OCI-M1 (cell line): ENCODE measurements at places on chromosomes 3 and 15.

DNA sequence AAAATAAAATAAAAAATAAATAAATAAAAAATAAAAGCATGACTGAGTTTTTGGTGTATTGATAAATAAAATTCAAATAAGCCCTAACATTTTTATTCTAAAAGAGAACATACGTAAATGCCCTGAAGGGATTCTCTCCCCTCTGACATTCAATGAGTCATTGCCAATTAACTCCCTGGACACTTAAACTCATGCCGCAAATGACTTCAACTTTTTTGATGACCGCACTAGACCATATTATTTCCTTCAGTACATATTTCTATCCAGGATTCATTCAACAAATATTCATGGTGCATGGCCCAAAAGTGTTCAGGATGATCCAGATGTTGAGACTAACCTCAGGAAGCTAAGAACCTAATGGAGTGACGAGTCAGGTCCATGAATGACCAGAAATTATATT is 195.9 kb upstream of the LRRN1 start:
- DNase-seq = no peak

- no peak for DNase-seq
Measured at GRCh38 chr3:125646581-125646980, 51.3 kb upstream of the OSBPL11 start.

DNA sequence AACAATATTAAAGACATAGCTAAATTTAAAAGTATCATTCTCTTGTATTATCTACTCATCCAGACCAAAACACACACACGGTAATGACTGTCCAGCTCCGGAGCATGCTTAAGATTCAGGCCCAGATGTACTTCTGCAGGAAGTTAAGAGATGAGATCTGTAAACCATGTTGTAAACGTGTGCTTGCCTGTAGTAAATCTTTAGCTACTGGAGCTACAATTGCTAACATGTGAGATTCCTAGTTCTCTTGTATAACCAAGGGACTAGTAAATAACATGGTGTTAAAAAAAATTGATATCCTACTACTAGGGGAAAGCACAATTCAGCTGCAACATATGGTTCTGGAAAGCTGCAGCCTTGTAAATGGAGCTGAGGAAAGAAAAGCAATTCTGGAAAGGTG is 651.7 kb upstream of the CCDC54 start:
- DNase-seq = no peak

- peak; percentile 24 for DNase-seq
Measured at GRCh38 chr3:124997303-124998246, 58.2 kb downstream of the HEG1 start.

- DNase-seq = no peak
Measured at GRCh38 chr15:73573572-73573971, 59.6 kb downstream of the NPTN start.

DNA sequence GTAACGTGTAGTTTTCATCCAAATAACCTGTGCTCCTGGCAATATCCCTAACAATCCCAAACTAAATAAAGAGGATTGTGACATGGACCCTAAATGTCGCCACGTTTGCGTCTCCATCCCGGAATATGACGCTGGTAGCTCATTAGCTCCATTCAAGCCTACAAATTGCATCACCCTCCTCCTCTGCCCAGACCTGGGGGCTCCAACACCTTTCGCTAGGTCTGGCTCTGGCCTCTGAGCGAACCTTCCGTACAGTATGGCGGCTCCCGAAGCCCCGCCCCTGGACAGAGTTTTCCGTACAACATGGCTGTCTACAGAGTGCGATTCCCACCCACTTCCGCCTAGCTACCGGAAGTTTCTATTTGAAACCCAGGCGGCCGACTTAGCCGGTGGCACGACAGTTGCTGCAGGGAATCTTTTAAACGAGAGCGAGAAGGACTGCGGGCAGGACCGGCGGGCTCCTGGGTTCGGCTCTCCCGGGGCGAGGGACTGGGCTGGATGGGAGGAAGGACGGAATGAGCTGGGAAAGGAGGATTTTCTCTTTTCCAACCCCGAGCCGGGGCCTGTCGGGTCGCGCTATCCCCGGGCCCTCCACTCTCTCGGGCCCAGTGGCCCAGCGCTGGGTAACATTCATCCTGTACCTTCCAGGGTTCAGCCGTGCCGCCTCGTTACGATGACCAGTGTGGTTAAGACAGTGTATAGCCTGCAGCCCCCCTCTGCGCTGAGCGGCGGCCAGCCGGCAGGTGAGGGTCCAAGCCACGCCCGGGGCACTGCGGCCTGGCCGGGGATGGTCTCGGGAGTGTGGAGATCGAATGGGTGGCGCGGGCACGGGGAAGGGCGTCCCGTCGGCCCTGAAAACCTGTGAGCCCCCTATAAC is at the start of gene KNSTRN:
KNSTRN (plus strand) TSS at position 142 of the 877 bp plus-strand sequence; CDS start at position 257, 115 bp downstream.
- DNase-seq = peak; percentile 96

DNA sequence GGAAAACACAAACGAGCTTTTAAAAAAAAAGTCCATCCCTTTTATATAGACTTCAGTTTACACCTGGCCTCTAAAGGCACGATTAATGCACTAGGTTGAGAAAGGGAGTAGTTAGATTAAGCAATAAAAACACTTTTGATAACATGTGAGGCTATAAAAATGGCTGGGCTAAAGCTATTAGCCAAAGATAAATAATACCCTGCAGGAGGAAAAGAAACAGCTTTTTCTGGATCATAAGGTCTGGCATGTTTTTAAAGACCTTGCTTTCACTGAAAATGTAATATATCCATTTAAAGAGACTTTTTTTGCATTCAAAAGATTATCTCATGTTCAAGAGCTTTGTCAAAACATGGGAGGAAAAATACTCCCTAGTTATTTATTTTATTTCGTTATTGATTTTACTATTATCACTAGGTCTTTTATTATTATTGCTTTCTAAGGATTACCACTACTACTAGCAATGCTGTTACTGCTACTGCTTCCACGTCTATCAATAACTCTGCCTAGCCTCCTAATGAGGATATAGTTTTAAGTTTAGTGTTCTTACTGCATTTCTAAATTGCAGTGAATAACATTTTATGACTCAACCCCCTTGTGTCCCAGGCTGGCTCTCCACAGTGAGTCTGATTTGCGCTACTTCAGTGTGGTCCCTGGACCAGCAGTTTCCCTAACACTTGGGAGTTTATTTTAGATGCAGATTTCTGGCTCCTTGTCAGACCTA is 93.4 kb downstream of the THRB start:
- no peak for DNase-seq

DNA sequence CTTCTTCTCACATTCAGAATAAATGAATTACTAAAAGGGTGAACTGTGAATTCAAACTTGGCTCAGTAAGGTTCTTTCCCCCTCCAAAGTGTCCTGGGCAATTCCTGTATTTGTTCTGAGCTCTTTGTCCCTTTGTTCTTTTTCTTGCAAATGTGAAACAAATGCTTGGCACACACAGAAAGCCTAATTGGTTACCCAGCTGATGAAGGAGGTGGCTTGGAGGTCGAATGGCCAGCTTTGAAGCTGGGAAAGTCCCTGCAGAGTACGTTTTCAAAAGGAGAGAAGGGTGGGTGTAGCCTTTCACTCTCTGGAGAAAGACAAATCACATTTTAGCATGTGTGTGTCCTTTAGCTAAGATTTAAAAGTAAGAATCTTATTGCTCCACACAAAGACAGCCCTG is 154.4 kb downstream of the PEX5L start:
- no peak for DNase-seq

GRCh38 chr15:82186719-82187406 is 75.7 kb downstream of the EFL1 start:
- DNase-seq = no peak

DNA sequence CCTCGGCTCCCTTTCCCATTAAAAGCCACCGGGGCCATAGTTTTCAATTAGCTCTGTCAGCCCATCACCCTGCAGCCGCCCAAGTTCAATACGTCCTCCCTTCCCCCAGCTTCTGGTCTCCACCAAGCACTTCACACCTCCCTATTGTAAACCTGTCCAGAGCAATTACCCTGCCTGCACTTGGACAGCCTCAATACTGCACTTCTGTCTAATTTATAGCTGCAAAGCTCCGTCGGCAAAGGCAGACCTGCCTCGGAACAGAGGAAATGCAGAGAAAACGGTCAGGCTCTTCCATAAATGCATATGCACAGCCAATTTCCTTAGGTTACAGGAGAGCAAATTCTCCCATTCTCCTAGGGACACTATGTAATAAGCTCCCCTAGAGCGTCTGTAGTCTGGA is 21.9 kb downstream of the LRIG1 start:
- DNase-seq = no peak

GRCh38 chr3:136883967-136884720 is 22.1 kb downstream of the NCK1 start:
- DNase-seq = no peak

DNA sequence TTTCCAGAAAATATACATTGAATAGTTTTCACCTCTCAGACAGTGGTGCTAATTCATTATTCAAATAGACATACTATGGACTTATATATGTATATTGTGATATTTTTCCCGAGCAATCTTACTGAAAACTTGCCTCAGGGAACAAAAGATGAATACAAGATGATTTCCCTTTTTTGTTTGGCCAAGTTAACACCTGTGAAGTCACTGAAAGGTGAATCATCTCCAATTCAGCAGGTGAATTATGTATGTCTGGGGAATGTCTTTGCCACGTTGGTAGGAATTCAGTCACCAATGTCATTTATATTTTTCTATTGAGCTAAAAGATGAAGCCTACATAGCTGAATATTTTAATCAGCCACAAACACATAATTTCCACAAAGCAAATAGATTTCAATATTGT is 88.2 kb downstream of the GPR156 start:
- DNase-seq = no peak

- no peak for DNase-seq
Measured at GRCh38 chr3:74001436-74001835, 376.7 kb upstream of the PDZRN3 start.

GRCh38 chr3:138066383-138066782 is 49.0 kb downstream of the DZIP1L start:
- no peak for DNase-seq

DNA sequence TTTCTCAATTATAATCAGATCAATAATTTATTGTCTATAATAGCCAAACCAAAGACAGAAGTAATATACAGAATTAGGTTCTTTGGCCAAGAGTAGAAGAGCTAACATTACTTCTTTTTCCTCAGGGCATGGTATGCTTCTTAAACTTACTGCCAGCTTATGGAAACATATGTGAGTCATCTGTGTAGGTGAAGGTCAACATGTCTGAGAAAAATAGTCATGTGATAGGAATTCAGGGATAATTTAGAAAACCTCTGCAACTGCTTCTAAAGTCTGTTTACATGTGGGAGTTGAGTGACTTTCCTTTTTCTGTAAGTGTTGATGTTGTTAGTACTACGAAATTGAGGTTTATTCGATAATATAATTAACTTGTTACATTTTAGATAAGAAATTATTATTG is 19.2 kb upstream of the MAP6D1 start:
- peak; percentile 1 for DNase-seq

GRCh38 chr3:24344784-24345439 is 149.7 kb downstream of the THRB start:
- no peak for DNase-seq

DNA sequence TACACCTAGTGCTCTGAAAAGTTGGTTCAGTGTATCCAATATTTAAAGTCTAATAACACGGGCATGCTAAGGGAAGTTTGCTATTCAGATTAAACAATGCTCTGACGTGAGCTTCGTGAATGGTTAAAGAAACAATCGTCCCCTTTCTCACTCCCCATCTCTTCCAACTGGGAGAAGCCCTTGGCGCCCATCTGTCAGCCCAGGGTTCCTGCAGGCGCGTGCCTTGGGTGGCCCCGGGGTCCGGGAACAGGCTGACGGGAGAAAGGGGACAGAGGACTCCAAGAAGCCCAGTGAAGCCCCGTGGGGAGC is 413 bp downstream of the SEC22C start:
- no peak for DNase-seq

DNA sequence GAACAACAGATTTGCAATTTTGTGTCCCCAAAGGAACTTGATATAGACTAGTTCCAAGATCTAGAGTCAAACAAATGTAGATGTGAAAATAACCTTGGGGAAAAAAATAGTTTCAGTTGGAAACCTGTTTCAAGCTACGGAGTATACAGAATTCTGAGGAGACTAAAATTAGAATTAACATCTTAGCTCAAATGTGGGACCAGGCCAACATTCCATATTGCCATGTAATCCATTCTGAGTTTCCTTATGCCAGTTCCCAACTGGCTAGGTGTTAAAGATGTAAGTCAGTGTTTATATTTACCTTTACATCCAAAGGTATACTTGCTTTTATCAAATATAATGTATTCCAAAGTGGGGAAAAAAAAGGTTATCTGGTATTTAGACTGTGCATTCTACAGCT is 76.3 kb downstream of the UBE3A start:
- DNase-seq = no peak
